NCI-H226 (cell line): ENCODE measurements at places on chromosomes 11 and 22.
A peak's percentile ranks its signal among the peaks of the same experiment; 100 is the strongest.

DNA sequence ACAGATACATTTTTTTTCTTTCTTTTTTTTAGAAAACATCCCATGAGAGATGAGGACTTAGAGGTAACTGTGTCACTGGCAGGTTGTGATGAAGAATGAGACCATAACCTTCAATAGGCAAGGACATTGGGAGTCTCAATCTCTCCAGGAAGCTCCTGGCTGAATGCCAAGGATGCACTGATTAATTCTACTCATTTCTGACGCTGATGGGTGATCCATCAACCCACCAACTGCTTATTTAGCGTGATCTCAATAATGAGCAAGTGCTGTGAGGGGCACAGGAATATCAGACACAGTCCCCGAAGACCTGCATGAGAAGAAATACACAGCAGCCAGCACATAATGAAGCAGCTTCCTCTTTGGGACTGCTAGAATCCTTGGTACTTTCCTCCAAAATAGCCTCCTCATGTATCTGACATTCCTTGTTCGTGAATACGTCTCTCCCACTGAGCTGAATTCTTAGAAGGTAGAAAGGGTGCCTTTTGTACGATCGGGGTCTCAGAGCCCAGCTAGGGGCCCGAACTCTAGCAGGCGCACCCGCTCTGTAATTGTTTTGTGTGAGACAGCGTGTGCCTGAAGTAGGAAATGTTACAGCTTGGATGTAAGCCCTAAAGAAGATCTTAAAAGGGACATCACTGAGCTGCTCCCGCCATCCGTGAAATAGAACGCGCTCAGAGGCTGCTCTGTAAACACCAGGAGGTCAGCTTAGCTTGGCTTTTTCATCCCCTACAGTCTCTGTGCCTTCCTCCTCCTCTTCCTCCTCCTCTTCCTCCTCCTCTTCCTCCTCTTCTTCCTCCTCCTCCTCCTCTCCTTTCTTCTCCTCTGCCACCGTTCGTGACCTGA is 7.2 kb downstream of the CLMP start:
- no peak for DNase-seq

DNA sequence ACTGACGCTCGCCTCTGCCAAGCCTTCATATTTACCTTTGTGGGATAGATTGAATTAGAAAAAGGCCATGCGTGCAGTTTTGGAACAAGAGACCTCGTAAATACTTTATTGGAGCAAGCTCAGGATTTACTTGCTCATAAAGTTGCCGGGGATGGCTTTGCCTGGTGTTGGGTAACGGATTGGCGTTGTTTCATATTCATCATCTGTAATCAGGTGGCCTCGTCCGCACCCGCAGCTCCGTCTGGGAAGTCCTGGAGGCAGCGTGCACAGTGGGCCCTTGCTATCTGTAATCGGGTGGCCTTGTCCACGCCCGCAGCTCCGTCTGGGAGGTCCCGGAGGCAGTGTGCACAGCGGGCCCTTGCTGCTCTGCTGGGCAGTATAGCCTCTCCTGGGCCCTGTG is 1209.3 kb downstream of the BRD1 start:
- DNase-seq: no peak

DNA sequence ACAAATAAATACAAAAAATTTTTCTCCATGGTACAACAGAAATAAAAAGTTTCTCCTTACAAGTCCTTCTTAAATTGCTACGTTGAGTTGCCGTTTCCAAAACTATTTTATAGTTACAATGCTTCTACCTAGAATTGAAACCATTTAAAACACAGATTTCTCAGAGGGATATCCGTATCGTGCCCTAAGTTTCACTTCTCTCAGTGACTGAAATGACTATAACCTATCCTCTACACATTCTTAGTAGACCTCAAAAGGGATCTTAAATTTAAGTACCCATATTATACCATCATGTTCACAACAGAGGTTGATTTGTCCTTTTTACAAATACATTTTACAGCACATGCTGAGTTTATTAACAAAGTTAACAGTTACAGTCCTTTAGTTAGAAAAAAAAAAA is 44.1 kb downstream of the USP28 start:
- no peak for DNase-seq

- DNase-seq: no peak
Measured at GRCh38 chr11:87779276-87780067, 395.8 kb downstream of the RAB38 start.

DNA sequence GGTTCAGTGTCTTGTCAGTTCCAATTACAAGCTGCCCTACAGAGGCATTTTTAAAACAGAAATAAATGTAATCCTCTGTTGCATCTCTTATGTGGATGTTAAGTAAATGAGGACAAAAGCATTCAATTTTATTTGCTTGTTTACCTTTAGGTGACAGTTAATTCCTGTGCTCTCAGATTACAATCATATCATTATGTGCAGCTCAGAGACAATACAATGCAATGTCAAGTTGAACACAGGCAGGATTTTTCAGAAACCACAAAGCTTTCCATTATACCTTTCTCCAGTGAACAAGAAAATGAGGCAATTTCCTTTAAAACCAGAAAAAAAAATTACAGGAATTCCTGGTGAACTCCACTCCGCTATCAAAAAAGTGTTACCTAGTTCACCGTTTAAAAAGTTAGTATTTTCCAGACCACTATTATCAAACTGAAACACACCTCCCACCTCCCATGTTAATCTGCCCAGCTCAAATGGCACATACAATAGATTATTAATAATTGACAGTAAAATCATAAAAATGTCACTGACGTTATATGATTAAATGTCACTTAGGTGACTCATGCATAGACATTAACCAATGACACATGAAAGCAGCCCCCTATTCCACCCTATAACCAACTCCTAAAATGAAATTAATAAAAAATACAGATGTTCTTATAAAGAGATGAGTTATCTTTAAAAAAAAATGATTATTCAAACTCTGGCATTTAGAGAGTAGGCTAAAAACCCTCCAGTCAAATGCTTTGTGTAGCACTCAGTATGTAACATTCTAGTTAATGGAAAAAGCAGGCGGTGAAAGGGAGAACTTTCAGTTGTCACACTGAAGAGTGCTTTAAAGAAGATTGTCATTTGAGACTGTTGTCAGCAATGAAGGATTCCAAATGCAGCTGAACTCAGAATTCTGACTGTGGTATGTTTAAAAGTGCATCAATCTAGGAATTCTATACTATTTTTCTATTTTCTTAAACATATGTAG is 98.6 kb downstream of the MUC15 start:
- DNase-seq: no peak

DNA sequence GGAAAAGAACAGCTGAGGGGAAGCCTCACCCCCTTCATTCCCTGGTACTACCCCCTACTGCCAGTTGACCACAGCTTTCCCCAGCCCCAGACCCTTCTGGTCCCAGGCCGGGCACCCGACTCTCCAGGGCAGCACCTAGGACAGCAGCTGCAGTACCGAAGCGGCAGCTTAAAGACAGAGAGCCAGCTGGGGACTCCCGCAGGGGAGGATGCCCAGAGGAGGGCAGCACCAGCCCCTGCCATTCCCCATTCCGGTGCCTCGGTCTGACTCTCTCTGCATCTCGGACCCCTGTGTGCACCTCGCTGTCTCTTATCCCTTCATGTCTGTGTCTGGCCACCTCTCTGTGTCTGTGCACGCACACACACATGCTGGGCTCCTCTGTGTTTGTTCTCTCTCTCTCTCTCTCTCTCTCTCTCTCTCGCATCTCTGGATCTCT is 9.4 kb downstream of the IGSF9B start:
- DNase-seq: peak; percentile 59

- no peak for DNase-seq
Measured at GRCh38 chr11:126210871-126211235, 597 bp downstream of the RPUSD4 start.

GRCh38 chr22:49976439-49977175 is 16.0 kb downstream of the PIM3 start:
- no peak for DNase-seq

GRCh38 chr11:117701781-117702180 is 95.2 kb downstream of the DSCAML1 start:
- no peak for DNase-seq

DNA sequence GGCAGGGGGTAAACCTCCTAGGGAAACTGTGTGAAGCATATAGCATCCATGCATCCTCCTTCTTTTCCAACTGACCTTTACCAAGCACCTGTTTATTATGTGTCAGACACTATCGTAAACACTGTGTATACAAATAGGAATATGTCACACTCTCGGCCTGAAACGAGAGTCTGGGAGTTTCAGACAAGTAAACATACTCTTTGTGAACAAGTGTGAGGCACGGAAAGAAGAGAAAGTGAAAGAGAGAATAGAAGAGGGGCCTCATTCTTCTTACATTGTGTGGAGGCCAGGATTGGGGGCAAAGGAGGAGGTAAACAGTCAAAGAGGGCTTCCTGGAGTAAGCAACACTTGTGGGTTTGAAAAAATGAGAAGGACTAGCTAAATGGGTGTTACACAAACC is 16.4 kb downstream of the CSNK2A3 start:
- DNase-seq: no peak

DNA sequence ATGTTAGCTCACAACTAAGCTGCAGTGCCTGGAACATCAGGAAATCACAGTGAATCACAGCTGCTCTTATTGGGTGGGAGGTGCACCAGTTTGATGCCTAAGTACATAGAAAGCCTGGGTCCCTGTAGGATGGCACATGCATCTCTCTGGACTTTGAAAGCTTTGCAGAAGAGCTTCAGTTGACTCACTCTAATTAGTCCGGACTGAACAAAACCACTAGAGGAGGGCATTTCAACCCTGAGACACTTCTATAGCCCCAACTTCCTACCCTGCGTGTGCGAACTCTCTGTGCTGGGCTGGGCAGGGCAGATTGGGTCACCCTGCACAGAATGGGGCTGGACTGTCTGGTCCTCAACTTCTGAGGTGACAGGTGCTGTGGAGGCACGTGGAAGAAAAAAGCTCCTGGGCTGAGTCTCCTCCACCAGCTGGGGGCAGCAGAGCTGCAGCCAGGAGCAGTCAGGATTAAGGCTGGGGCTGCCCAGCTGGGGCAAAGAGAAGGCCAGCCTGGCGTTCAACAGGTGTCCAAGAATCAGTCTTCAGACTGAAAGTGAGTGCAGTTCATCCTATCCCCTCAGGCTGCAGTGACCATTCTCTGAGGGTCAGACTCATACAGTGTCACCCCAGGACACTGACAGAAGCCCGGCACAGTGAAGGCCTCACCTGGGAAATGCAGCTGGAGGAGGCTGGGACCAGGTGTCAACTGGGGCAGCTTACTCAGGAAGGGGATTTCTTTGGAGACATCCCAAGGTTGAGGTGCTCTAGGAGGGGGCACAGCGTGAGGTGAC is 22.1 kb downstream of the GGTLC2 start:
- DNase-seq: peak; percentile 5

DNA sequence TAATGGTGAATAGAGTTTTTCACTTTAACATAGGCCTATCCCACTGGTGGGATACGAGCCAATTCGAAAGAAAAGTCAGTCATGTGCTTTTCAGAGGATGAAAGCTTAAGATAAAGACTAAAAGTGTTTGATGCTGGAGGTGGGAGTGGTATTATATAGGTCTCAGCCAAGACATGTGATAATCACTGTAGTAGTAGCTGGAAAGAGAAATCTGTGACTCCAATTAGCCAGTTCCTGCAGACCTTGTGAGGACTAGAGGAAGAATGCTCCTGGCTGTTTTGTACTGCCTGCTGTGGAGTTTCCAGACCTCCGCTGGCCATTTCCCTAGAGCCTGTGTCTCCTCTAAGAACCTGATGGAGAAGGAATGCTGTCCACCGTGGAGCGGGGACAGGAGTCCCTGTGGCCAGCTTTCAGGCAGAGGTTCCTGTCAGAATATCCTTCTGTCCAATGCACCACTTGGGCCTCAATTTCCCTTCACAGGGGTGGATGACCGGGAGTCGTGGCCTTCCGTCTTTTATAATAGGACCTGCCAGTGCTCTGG is at the start of gene TYR:
TYR (plus strand) TSS at position 185 of the 541 bp plus-strand sequence; CDS start at position 264, 79 bp downstream.
- DNase-seq: no peak

- DNase-seq: peak; percentile 10
Measured at GRCh38 chr22:30444632-30445437, 19.3 kb downstream of the MTFP1 start.

DNA sequence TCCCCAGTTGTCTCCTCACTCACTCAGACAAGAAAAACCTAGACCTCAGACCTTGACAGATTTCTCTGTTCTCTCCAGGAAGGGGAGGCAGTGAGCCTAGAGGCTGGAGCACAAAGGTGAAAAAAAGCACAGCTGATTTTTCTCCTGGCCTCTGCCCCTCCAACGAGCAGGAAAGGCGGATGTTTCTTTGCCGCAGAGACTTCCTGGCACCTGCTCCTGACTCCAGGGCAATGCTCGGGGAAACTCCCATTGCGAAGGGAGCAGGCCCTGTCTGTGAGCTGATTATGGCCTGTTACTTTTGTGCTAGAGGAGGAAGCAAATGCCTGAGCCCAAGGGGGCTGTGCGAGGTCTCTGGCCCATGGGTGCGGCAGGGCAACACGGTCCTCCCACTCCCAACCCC is 25.4 kb downstream of the MS4A10 start:
- no peak for DNase-seq

DNA sequence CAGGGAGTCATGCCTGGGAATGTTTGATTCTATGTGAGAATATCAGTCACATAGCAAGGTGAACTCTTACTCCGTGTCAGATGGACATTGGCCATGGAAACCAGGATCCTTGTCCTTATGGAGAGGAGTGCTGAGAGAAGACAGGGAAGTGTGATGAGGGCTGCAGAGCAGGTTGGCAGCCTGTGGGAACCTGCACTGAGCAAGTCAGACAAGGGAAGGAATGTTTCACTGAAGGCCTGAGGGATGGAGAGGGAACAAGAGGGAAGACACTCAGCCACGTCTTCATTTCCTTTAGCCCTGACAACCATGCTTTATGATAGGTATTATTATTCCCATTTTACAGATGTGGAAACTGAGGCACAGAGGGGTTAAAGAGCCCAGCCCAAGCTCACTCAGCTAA is 38.4 kb upstream of the HORMAD2 start:
- DNase-seq: no peak

- DNase-seq: peak; percentile 95
Measured at GRCh38 chr11:118918128-118918685, 7.5 kb downstream of the BCL9L start.
